ENCODE measurements at places on chromosomes 3 and 15. TPM values are rescaled to one million over a fixed set of nuclear protein-coding genes. Genes with fewer than 3 reads are reported as not detected.

COMMD2 gene
- total RNA-seq: 22.4 TPM

INO80 gene
- total RNA-seq: 23.5 TPM

GRK7 gene
- total RNA-seq: not detected

CLDN11 gene
- 1.6 TPM for total RNA-seq

TRPM1 gene
- not detected for total RNA-seq

GRM2 gene
- not detected for total RNA-seq

GOLGA8H gene
- 0.52 TPM for total RNA-seq

SERINC4 gene
- total RNA-seq: under 0.01 TPM

UPK1B gene
- not detected for total RNA-seq

TP63 gene
- total RNA-seq: 7.8 TPM

SUSD5 gene
- total RNA-seq: 2.6 TPM

MYLK gene
- total RNA-seq: 26.6 TPM

GP5 gene
- total RNA-seq: under 0.01 TPM

PRKCI gene
- 21.9 TPM for total RNA-seq

SPATA12 gene
- not detected for total RNA-seq

SLC22A14 gene
- under 0.01 TPM for total RNA-seq

C3orf85 gene
- not detected for total RNA-seq

TMEM212 gene
- not detected for total RNA-seq

GPR171 gene
- total RNA-seq: 1.6 TPM
